ENCODE measurements at places on chromosomes 13 and 19.

DNA sequence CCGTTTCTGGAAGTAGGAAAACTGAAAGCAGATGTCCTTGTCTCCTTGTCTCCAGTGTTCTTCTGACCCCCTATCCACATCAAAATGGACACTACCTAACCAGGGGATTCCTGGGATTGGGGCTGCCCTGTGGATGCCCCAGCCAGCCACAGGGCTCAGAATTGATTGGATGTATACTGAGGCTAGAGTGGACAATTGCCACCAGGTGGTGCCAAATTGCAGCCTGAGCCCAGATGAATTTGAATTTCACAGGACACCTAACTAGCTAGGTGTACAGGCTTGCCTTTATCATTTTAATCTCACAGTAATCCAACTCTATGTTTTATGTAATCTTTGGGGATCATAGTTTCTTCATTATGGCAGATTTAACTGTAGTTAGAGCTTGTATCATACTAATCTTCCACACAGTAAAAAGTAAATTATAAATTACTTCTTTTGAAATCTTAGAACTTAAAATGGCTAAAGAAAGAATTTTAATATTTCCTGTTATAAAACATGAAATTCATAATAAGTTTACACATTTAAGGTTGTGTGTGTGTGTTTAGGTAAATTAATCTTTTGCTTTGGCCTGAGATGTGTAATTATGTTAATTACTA is 58.0 kb downstream of the PIBF1 start:
- no peak for DNase-seq

DNA sequence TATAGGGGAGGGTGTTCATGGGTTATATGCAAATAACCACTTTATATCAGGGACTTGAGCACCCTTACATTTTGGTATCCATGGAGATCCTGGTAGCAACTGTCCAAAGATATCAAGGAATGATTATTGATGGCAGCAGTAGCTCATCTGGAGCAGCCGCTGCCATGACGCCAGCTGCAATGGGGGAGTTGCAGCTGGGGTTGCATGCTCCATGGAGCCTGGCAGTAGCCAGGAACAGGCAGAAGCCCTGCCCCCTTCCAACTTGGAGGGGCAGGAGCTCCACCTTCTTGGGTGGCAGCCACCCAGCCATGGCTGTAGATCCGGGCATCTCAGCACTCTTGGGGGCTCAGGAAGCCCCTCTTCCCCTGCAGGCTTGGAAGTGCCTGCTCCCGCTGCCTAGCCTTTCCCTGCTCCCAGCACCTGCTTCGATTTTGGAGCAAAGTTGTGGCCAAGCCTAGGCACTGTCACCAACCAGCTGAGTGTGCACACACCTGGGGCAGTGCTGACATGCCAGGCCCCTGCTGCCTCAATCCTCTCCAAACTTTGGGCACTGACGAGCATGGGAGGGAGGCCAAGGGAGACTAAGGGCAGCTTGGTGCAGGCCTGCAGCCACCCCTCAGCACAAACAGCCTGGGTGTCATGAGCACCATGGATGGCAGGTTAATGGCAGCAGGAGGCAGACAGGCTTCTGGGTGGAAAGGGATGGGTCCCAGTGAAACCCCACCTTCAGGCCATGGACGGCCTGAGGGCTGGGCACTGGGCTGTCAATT is 235.6 kb upstream of the CSNK1A1L start:
- DNase-seq, result no peak

DNA sequence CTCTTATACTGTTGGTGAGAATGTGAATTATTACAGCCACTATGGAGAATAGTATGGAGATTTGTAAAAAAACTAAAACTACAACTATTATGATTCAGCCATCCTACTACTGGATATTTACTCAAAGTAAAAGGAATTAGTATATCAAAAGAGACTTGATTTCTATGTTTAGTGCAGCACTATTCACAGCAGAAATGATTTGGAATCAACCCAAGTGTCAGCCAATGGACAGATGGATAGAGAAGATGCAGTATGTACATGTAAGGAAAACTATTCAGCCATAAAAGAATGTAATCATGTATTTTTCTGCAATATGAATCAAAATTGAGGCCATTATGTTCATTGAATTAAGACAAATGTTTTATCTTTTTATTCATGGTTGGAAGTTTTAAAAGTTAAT is 1705.5 kb downstream of the SLITRK1 start:
- no peak for DNase-seq

- no peak for DNase-seq
Observed at GRCh38 chr13:19266979-19267378, 85.4 kb upstream of the TUBA3C start.

DNA sequence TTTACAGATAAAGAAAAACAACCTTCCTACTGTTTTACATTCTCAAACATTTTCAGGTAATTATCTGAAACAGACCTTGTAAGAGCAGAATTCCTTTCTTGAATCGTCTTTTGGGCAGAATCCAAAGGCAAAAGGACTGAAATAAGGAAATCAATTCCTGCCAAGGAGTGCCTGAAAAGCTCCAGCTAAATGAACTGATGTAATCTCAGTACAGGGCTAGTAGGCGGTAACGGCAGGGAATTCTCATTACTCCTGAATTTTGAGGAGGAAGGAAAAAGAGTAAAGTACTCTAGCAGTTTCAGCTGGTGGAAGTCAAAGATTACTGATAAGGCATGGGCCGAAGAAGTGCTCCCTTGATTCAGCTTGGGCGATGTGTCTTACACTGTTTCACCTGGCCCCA is 168.4 kb downstream of the PCDH9 start:
- DNase-seq, result no peak

DNA sequence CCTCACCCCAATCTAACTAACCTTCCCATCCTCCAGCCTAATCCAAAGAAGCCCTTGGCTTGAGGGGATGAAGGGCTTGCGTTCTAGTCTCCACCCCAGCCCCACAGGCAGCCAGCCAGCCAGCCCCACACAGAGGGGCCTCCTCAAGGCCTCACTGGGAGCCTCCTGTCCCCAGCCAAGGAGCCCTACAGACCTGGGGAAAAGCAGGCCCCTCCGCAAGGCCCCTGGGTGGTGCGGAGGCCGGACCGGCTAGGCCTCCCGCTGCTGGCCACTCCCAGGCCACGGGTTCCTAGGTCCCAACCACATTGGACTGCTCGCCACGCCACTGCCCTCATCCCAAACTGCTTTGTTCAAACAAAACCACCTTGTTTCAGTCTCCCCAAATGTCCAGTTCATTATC is 78.0 kb downstream of the ZIC5 start:
- no peak for DNase-seq

GRCh38 chr13:97382276-97382675 is 51.7 kb upstream of the RAP2A start:
- DNase-seq, result no peak

DNA sequence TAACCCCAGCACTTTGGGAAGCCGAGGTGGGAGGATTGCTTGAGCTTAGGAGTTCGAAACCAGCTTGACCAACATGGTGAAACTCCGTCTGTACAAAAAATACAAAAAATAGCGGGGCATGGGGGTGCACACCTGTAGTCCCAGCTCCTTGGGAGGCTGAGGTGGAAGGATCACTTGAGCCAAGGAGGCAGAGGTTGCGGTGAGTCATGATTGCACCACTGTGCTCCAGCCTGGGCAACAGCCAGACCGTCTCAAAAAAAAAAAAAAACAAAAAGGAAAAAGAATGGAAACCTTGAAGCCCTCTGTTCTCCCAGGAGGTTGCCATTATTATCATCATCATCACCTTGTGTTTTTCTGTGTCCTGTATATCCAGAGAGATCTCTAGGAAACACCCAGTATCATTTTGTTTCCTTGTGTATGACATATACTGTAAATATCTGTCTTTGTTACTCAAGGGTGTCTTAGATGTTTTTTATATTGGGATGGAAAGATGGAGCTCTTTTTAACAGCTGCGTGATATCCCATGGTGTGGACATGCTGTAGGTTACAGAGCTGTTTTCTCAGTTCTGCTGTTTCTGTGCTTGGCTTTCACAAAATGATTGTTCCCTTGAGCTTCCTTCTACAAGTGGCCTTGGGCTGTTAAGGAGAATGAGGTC is 11.8 kb downstream of the CHAF1A start:
- no peak for DNase-seq

- no peak for DNase-seq
Observed at GRCh38 chr19:10712754-10713153, 5.1 kb upstream of the DNM2 start.

- no peak for DNase-seq
Observed at GRCh38 chr19:32519023-32519422, 62.0 kb upstream of the PDCD5 start.

DNA sequence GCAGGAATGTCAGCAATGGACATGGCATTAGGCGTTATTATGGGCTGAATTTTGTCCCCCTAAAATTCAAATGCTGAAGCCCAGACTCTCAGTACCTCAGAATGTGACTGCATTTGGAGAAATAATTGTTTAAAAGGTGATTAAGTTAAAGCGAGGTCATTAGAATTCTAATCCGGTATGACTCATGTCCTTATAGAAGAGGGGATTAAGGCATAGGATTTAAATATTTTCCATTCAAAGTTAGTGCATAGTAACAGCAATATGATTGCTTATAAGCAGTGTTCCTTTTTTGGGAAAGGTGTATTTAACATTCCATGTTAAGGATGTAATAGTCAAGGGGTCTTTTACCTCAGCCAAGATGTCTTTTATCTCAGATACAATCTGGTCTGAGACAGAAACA is 95.5 kb downstream of the NHLRC3 start:
- DNase-seq, result no peak

DNA sequence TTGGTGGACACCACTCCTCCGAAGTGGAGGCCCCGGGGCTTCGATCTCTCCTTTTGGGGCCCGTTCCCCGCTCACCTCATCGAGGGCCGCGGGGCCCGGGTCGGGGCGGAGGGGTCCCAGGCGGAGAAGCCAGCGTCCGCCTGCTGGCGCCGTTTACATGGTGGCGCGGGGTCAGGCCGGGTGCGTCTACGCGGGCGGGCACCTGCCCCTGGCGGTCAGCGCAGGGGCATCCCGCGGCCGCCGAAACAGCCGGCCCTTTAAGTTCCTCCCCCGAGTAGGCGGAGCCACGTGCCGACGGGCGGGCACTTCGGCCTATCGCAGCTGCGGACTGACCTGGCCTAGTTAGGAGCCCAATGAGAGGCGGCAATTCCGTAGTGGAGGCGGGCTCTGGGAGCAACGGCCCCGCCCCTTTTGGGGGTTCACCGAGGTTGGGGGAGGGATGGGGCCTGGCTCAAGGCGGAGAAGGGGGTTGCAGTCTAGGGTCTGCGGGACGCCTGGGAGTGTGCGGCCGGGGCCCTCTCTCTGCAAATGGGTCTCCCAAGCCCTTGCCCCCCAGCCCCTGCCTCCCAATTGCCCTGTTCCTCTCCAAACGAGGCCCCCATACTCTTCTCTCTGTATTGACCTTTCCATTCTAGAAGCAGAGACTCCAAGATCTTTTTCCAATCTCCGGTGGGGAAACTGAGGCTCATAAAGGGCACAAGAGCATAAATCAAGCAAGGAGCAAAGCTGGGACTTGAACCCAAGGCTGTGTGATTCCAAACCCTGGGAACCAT is at the start of gene ABHD8:
ABHD8 (minus strand) TSS at position 259 of the 773 bp plus-strand sequence. CDS start 1,809 bp downstream, outside the sequence.
- DNase-seq, result peak; percentile 95

DNA sequence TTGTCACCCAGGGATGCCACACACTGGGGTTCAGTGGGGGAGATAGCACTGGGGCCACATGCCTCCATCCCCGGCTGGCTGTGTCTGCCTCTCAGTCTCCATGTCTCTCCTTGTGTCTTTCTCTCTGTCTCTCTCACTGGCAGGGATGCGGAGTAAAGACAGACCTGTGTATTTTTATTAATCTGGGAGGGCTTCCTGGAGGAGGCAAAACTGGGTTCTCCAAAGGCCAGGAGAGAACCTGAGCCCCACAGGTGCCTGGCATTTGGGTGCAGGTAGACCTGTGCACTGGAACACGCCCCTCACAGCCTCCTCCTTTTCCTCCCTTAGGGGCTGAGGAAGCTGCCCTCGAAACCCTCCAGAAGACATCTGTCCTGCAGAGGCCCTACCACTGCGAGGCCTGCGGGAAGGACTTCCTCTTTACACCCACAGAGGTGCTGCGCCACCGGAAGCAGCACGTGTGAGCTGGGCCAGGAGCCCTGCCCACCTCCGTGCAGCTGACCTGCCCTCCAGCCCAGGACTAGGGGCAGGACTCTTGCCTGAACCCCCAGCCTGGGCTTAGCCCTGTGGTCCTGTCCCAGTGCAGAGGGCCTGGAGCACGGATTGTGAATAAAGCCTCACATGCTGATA is 32.7 kb downstream of the DHX34 start:
- DNase-seq, result no peak

DNA sequence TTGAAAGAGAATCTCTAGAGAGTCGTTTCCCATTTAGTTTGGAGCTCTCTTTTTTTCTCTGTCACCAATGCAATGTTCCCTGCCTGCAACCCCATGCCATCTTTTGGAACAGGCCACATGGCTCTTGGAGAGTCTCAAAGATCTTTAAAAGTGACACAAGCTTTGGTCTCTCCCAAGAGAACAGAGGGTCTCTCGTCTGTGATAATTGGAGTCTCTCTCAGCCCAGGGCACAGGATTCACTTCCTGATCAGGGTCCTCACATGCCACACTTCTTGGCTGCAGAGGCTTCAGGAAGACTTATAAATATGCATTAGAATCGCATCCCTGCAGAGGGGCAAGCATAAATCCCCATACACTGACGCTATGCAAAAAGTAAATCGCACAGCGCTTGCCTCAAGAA is 240.5 kb downstream of the IRS2 start:
- no peak for DNase-seq

DNA sequence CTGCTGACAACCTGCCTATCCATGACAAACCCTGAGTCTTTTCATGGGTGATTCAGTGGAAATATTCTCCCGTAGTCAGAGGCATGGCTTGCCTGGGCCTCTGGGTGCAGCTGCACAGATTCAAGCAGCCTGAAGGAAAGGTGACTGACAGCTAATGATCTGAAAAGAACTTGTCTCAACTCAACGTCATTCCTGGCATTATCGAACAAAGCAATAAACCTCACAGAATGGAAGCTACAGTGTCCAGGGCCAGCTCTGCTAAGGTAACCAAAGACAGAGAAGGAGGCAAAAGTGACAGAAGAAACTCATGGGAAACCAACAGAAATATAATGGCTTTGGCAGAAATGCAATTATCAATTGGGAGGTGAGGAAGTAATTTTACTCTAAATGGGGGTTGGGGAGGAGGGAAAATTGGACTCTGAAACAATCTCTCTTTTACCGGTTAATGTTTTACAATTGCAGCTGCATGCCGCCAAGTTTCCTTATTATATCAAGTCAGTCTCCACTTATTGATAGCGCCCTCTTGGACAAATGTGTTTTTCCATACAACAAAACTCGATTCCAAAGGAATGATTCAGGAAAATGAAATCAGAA is 12.9 kb downstream of the STARD13 start:
- no peak for DNase-seq

DNA sequence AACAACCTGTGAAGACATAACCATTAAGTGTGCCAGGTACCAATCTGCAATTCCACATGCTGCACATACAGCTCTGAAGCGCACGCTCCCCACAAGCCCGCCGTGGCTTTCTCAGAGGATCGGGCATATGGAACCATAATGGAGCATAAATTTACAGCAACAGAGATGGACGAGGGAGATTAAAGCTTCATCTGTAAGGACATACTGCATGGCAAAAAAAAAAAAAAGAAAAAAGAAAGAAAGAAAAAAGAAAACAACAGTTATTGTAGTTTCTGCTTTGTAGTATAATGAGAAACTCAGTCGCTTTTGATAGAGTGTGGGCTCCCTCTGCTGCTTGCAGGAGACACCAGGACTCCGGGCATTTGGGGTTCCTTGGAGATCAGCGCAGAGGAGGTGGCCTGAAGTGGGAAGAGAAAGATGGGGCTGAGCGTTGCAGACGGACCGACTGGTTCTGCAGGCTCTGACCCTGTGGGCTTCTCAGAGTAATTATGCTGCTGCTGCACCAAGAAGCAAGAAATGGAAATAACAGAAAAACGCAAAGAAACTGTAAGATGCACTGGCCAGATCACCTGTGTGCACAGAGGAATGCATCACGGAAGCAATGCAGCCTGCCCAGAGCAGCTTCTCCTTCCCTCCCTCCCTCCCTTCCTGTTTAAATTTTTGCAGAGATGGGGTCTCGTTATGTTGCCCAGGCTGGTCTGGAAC is 10.8 kb upstream of the PDCD5 start:
- no peak for DNase-seq
